ENCODE measurements at places on chromosomes 7 and 10.

- DNase-seq, result no peak
These were observed 36.4 kb upstream of the WAC start for GRCh38 chr10:28496481-28496961.

DNA sequence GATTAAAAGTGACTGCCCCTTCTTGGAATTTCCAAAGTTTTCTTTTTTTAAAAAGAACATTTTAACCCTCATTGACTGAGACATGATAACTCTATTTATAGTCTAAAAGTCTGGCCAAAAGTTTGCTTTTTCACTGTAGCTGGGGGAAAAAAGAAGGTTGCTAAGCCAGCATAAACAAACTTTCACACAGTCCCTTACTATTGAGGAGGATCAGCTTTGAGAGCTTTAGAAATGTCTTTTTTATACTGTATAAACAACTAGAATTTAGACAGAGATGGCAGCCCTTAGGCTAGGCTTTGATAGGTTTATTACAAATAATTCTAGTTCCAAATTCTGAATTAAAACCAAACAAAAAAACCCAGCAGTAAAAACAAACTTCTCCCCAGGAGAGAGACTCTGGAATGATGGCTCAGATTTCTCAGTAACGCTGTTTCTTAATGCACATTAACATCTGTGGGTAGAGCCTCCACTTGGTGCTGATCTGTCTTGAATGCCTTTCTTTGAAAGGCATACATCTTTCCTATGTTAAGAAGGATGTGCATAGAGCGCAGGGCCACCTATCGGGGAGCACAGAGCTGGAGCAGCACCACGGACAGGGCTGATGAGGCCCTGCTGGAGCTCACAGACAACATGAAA, 100.9 kb upstream of the PDLIM1 start:
- no peak for DNase-seq

DNA sequence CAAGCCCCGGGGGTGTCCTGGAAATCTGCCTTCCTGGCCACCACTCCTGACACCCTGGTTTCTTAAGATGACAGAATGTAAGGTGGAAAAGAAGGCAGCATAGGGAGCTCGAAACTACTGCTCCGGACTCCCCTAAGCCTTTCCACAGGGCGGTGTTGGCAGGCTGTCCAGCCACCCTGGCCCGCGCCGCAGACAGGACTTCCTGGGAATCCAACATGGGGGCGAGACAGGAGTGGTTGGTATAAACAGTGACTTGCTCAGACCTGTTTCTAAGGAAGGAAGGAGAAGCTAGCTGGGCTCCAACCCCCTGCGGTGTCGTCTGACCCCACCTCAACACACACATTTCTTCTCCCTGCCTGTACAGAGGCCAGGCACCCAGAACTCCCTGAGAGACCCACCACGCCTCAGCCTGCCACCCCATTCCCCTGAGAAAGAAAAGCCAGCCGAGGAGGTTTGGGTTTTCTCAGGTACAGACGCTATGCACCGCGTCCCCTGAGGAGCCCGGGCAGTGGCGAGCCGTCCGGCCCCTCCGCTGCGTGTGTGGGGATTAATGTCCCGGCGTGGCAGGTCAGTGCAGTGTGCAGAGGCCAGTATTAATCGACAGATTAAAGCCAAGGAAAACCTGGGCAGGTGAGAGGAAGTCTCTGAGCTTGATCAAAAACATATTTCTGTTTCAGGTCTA, 349.6 kb upstream of the MKI67 start:
- no peak for DNase-seq

GRCh38 chr7:151012031-151012692, 12.1 kb downstream of the ATG9B start:
- no peak for DNase-seq

DNA sequence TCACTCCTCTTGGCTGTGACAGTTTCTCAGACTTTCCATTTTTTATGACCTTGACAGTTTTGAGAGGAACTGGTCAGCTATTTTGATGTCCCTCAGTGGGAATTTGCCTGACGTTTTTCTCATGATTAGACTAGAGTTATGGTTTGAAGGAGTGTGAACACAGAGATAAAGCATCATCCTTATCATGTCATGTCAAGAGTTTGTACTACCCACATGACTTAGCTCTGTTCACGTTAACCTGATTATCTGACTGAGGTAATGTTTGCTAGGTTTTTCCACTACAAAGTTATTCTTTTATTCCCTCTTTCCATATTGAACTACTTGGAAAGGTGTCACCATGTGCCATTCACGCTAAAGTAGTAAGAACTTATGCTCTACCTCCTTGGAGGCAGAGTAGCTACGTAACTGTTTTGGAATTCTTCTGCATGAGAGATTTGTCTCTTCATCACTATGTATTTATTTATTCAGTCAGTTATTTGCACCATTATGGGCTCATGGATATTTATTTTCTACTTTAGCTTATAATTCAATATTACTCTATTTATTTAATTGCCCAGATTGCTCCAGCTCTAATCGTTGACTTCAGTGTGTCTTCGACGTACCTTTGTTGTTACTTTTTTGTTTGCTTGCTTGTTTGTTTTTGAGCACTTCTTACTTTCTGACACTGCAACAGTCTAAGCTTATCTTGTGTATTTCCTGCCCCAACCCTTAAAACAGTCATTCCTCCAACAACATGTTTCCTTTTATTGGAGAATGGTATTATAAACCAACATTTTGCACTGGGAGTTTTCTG, 50.4 kb downstream of the CPED1 start:
- DNase-seq, result no peak

- DNase-seq, result no peak
These were observed 7.5 kb upstream of the PODXL start for GRCh38 chr7:131563918-131564317.

DNA sequence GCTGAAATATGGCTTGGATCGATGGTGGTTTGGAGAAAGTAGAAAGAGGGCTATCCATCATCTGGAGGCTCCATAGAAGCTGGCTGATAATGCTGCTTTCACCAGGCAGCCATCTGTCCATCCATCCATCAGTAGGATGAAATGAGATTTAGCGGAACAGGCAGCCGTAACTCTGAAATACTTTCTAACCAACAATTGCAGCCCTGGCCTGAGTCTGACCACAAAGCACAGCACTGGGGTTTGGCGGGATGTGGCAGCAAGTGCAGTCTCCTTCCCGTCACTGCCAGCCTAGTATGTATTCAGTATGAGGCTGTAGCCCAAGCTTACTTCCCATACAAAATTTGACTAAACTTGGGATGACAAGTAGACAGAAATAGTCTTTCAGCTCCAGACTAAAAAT, 38.0 kb downstream of the R3HCC1L start:
- no peak for DNase-seq

GRCh38 chr7:133675510-133676218, 422.8 kb downstream of the EXOC4 start:
- no peak for DNase-seq

DNA sequence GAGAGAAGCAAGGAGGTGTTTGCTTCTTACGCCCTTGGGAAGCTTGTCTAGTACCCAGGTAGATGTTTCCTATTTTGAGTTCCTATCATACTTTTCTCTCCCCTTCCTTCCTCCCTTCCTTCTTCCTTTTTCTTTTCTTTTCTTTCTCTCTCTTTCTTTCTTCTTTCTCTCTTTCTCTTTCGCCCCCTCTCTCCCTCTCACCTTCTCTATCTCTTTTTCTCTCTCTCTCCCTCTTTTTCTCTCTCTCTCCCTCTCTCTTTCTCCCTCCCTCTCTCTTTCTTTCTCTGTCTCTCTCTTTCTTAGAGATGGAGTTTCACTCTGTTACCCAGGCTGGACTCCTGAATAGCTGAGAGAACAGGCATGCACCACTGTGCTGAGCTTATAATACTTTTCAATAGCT, 322.2 kb downstream of the TNS3 start:
- DNase-seq, result no peak

DNA sequence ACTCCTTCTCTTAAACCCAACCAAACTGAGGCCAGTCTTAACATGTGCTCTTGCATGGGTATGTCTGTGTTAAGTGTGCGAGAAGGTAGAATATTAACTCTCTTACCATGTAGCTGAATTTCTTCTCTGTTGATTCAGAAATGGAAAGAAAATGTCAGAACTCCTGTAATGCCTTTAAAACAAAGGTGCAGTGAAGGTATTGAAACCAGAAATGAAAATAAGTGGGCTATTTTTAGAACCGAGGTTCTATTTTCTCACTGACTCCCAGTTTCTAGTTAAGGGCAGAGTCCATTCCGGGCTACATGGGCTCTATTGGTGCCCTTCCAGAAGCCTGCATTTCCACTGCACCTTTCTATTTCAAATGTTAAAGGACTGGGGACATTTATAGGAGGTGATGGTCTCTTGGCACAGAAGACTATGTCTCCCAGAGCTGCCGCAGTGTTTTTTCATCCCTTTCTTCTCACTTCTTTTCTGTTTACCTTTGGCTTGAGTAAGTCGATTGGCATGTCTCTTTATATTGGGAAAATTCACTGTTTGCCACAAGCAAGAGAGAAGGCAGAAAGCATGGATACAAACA, 174.9 kb downstream of the LRMDA start:
- DNase-seq, result no peak

GRCh38 chr10:86287966-86288579, 78.5 kb downstream of the GRID1 start:
- DNase-seq, result no peak

- no peak for DNase-seq
These were observed at the start of gene HGF for GRCh38 chr7:81769891-81770727. Gene HGF (minus strand): TSS chr7:81770047. CDS start chr7:81769971, 76 bp downstream.

DNA sequence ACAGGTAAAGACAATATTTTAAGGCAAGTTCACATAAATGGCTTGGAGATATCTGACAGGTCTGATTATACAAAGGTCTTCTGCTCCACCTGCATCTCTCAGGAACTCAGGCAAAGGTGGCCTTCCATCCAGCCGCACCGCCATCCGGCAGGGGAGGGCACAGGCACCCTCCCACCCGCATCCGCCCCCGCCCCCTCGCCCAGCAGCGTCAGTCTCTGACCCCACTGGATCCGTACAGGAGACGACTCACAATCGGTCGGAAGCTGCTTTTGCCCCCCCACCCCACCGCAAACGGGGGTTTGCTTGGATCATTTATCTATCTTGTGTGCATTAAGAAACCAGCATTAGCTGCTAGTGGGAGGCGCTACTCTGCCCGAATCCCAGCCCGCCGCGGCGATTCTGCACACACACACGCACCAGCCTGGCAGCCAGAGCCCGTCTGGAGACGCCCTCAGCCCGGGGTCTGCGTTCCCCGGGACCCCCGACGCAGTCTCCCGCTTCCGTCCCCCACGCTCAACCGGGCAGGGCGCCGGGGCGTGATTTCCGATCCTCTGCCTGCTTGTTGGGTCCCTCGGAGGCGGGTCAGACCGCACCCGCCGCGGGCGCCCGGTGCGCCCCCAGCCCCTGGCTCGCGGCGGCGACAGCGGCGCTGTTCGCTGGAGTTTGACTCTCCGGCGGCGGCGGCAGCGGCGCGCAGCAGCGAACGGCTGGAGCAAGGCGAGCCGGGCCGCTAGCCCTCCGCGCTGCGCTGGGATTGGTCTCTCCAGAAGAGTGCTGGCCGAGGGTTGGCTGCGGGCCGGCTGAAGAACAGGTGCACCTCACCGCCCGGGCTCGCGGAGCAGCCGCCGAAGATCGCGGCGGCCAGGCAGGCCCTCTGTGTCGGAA, 820 bp upstream of the NRG3 start:
- no peak for DNase-seq

DNA sequence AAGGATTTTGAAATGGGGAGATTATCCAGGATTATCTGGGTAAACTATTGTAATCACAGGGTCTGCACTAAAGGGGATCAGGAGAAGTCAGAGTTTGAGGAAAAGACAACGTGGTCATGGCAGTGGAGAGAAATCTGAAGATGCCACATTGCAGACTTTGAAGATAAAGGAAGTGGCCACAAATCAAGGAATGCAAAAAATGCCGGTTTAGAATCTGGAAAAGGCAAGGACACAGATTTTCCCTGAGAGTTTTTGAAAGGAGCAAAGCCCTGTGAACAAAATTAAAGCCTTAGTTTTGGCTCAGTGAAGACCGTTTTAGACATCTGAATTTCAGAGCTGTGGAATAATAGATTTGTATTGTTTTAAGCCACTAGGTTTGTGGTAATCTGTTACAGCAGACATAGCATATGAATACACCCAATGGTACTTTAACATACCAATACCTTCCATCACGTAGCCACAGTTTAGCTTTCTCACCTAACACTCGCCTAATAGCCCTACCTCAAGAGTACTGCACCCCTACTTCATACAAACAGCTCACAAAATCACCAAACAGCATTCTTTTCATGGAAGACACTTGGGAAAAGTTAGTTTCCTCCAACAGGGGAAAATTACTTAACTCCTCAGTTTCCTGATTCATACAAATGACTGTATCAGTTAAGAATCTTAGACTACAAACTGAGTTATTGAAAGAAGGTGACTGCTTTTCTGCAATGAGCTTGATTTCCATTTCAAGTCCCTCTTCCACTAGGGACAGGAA, 446.5 kb downstream of the INHBA start:
- no peak for DNase-seq

- no peak for DNase-seq
These were observed 145.0 kb downstream of the ELFN1 start for GRCh38 chr7:1815051-1815481.

- DNase-seq, result no peak
These were observed 221.8 kb upstream of the TMEM72 start for GRCh38 chr10:44689368-44689767.

GRCh38 chr7:30147785-30148184, 13.0 kb downstream of the MTURN start:
- DNase-seq, result no peak

- DNase-seq, result no peak
These were observed 247.8 kb downstream of the EBF3 start for GRCh38 chr10:129716211-129716681.

DNA sequence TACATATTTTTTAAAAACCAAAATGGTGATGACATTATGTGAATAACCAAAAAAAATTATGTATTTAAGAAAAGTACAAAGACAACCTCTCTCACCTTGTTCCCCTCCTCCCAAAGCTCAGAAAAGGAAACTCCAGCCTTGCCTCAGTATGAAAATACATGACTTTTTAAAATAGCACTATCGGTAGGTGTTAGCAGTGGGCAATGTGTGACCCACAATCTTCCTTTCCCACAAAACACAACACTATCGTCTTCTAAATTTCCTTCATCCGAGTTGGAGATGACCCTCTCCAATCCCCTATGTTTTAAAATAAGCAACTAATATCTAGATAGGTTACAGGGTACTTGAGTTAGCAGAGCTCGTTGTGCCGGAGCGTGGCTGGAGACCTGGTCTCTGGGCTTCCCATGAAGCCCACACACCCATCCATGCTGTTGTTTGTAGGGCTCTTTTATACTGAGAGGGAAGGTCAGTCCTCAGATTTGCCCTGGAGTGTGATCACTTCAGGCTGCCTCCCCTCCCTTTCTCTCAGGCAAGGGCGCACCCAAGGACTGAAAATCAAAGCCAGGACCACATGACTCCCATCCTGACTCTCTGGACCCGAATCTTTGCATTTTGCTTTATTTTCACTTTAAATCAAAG, 107.6 kb downstream of the JAZF1 start:
- no peak for DNase-seq
